LHCN-M2 (cell line): ENCODE measurements at places on chromosomes 16 and 17. TPM values are rescaled to one million over a fixed set of nuclear protein-coding genes. Genes with fewer than 3 reads are reported as not detected.
A peak's percentile ranks its signal among the peaks of the same experiment; 100 is the strongest.

DNA sequence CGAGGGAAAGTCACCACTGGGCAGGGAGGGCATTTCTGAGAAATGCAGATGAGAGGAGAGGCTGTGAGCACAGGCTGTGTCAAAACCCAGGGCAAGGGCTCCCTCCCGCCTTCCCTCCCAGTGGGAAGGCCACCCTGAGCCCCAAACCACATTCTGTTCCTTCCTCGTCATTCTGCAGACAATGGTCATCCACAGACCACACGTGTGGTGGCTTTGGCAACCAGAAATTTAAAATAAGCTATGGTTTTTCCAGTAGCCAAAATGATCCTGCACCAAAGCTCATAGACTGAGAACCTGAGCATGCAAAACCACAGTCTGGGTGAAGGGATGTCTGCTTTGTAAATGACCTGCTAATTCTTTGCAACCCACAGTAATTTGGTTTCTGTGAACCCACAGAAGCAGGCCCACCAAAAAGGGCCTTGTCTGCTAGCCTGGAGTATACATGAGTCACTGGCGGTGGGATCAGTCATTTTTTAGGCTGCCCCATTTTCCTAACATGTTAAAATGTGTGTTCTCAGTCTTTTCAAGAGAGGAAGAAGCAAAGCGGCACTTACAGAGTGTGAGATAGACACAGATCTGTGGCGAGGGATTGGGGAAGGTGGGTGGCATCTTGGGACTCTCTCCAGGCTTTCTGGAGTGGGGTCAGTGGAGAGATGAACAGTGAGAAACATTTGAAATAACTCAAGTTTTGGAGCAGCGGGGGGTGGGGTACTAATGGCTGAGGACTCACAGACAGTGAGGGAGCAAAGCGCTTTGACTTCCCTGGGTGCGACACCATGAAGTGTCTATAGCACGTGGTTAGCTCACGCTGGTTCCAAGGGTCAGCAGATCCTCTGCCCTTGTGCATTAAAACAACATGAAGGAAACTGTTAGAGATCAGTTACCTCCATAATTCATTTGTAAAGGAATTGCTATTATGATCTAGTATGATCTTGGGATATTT is 20.5 kb downstream of the GRB7 start:
- no peak for DNase-seq

ABCA10 gene
- total RNA-seq = not detected in 2 replicates

GNGT2 gene
- not detected in 2 replicates for total RNA-seq

DNA sequence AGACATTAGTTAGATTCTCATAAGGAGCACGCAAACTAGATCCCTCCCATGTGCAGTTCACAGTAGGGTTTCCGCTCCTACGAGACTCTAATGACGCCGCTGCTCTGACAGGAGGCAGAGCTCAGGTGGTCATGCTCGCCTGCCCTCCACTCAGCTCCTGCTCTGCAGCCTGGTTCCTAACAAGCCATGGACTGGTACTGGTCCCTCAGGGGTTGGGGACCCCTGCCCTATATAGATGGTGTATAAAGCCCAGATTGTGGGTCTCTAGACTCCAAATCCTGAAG is 52.1 kb upstream of the LYRM9 start:
- no peak for DNase-seq

- DNase-seq = peak; percentile 65
Observed at GRCh38 chr16:17359788-17360390, 110.9 kb downstream of the XYLT1 start.

CD19 gene
- not detected in 2 replicates for total RNA-seq

DNA sequence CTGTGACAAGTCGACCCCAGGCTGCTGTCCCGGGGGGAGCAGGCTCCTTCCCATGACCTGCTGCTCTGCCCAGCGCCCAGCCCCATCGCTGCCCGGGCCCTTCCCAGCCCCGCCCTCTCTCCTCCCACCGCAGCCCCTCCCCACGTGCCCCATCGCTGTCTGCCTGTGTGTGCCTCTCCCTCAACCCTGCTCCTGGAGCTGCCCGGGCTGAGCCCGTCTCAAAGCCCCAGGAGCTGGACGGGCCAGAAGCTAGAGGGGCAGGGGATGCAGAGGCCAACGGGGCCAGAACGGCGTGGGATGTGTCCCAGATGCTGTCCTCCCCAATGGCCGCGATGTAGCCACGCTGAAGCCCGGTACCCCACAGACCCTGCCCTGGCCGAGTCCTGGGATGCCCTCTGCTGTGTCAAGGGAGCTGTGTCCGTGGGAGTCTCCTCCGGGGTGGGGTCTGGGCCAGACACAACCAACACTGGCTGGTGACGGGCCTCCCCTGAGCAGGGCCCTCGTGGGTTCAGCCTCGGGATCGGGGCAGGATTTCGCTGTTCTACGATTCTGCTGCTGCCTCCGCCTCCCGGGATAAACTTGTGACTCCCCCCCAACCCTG is 118.2 kb upstream of the ZNF750 start:
- no peak for DNase-seq

- peak; percentile 87 for DNase-seq
Observed at GRCh38 chr17:44324571-44325275, at the start of gene SLC25A39. TSS of gene SLC25A39 (minus strand) at chr17:44324823. CDS start at chr17:44323562, 1,261 bp downstream.

RAD51C gene
- total RNA-seq = 36.7 and 37.5 TPM in 2 replicates

- no peak for DNase-seq
Observed at GRCh38 chr16:82322177-82322576, 152.2 kb upstream of the MPHOSPH6 start.

GRCh38 chr17:28827672-28828071 is 14.9 kb downstream of the FAM222B start:
- no peak for DNase-seq

DNA sequence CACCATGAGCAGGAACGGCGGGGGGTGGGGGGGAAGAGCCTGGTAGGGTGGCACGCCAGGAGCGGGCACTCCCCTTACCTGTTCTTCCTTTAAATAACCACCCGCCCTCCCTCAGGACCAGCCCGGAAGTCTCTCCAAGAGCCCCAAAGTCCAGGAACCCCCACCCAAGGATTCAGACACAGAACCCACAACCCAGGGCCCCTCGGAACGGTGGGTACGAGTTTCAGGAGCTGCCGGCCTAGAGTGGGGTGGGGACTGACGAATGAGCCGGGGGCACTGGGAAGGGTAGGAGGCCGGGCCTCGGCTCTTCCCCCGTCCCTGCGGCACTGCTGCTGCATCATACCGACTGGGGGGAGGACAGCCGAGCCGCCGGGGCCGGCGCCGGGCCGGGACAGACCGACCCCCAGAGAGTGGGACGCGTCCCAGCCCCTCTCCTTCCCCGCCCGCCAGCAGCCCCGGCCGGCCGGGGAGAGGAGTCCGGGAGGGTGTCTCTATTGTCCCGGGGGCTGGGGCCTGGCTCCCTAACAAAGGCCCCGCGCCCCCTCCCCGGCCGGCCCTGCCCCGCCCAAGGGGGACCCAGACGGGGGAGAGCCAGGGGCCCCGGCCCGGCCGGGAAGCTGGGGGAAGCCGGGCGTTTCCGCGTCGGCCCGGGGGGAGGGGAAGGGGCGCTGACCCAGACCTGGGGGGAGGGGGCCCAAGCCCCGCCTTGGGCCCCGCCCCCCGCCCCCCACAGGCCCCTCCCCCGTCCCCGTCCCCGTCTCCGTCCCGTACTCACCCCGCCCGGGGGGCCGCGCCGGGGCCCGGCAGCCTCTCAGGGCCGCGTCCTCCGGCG is 747 bp downstream of the ATXN7L3 start:
- DNase-seq = peak; percentile 35

DNA sequence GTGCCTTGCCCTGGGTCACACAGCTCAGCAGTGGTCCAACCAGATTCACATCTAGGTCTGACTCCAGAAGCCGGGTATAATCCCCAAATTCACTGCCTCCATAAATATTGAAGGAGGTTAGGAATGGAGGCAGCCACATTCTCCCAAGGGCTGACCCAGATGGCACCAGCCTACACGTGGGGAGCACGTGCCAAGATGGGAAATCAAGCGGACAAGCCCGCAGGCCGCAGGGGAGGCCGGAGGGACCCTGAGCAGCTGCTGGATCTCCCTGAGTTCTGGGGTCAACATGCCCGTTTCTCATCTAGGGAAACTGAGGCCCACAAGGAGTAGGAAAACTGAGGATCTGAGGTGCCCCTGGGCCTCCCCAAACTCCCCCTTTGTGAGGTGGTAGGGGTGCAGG is 32.2 kb upstream of the CNEP1R1 start:
- DNase-seq = no peak

CSH2 gene
- not detected in 2 replicates for total RNA-seq

CDH5 gene
- not detected in 2 replicates for total RNA-seq

RFNG gene
- 31.5 and 35.1 TPM in 2 replicates for total RNA-seq

GRCh38 chr16:24346734-24347133 is 90.6 kb downstream of the CACNG3 start:
- no peak for DNase-seq

PRR35 gene
- total RNA-seq = 0.06 TPM in 1 of 2 replicates, not detected in the other
